Stimulated activated naive CD4-positive, alpha-beta T cell treated with Interleukin-2 at 50 U/mL for 16 hours (primary cell): ENCODE measurements at places on chromosomes 4 and X.

- no peak for DNase-seq
Observed at GRCh38 chr4:24780936-24781495, 14.4 kb upstream of the SOD3 start.

GRCh38 chrX:34653811-34654210 lies 3.3 kb downstream of the TMEM47 start:
- DNase-seq, result no peak

DNA sequence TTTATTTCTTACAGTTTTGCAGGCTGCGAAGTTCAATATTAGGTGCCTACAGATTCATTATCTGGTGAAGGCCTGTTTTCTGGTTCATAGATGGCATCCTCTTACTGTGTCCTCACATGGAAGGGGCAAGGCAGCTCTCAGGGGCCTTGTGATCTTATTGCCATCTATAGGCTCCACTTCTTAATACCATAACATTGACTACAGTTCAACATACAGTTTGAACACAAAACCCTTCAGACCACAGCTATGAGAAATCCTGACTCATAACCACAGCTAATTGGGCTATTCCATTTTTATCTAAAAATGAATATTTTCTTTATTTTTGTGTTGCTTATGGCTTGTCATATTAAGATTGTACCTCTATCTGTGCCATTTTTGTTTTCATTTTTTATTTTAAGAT lies 72.3 kb downstream of the STAG2 start:
- no peak for DNase-seq

DNA sequence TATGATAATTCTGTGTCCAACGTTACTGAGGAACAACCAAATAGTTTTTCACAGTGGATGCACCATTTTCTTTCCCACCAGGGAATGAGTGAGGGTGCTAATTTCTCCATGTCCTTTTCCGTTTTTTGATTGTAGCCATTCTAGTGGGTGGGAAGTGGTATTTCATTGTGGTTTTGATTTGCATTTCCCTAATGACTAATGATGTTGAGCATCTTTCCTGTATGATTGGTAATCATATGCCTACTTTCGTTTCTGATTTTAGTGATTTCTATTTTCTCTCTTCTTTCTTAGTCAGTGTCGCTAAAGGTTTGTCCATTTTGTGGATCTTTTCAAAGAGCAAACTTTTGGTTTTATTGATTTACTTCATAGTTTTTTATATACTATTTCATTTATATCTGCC lies 32.1 kb upstream of the TEX13D start:
- DNase-seq, result no peak

DNA sequence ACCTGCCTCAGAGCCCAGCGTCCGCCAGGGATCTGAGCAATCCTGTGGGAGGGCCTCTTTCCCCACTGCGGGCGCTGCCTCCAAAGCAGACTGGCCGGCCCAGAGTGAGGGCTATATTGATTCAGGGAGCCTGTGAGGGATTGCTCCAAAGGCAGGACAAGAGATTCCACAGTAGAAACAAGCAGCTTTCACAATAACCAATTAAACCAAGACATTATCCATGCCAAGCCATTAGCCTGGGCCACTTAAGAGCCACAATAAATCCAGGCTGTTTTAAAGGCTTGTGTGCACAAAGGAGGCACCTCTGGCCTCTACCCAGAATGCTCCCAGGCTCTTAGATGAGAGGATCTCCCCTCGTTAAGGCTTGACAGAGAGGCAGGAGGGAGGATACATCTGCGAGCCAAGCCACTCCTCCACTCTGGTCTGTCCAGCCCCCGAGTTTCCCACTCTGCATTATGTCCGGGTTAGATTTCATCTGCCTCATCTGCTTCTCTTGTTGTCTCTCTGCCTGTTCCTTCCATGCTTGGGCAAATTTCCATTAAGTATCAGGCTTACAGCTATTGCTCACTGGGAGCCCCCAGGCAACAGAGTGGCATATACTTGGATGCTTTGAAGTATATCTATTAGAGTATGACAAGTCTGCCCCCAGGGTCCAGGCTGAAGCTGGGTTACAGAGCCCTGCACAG lies 357.9 kb downstream of the UNC5C start:
- DNase-seq, result no peak

GRCh38 chr4:101415962-101416361 lies 68.6 kb upstream of the PPP3CA start:
- no peak for DNase-seq

GRCh38 chr4:2934077-2934812 lies 29.0 kb downstream of the NOP14 start:
- DNase-seq, result peak; percentile 64

DNA sequence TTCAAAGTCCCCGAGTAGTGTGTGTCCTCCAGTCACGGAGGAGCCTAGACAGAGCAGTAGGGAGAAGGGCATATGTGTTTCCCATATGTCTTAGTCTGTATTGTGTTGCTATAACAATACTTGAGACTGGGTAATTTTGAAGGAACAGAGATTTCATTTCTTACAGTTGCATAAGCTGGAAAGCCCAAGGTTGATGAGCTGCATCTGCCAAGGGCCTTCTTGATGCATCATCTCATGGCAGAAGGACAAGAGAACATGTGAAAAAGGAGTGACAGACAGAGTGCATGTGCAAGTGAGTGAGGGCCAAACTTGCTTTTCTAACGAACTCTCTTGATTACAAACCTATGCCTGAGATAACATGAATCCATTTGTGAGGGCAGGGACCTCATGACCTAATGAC lies 243.4 kb downstream of the ARHGAP10 start:
- DNase-seq, result no peak

GRCh38 chr4:147340111-147340510 lies 140.8 kb upstream of the EDNRA start:
- no peak for DNase-seq

DNA sequence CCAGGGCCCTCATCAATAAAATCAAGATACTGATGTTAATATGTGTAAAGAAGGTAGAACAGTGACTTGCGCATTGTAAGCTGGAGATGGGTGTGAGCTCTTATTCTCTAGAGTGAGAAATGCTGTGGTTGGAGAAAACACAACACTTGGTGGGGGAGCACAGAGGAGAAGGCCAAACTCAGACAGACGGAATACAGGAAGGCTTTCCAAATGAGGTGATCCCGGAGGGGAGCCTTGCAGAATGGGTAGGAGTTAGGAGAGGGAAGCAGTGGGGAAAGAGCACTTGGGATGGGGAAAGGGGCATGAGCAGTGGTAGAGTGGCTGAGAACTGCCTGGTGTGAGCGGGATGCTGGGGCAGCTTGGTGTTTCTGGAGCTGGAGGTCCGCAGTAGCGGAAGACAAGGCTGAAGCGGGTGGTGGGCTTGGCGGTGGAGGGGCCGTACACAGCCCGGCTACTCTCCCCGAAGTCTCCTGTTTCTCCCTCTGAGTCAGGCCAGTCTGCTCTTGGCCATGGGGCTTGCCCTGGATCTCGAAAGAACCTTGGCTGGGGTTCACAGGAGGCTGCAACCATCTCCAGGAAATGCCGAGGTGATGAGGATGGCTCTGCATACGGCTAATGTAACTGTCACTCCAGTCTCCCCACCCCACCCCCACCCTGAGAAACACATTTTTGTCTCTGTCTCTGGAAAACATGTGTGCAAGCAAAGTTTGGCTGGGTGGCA lies 11.3 kb upstream of the PLAC1 start:
- DNase-seq, result no peak

GRCh38 chrX:70411475-70411874 lies 11.6 kb upstream of the GDPD2 start:
- DNase-seq, result no peak

GRCh38 chr4:109298279-109299010 lies 4.0 kb downstream of the COL25A1 start:
- no peak for DNase-seq

DNA sequence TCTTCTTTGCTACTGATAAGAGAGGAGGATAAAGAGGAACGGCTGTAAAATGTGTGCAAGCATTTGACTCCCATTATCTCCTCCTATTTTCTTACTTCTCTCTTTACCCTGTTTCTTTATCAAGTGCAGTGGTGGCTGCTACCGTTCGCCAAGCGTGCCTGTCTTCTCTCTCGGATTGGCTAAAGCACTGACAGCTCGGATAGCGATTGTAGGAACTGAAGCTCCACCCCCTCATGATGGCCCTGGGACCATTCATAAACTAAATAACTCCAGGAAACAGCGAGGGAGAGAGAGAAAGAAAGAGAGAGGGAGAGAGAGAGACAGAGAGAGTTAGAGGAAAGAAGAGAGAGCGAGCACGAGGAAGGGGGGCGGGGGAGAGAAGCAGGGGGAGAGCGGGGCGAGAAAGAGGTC lies 305 bp upstream of the MAB21L2 start:
- DNase-seq, result no peak

DNA sequence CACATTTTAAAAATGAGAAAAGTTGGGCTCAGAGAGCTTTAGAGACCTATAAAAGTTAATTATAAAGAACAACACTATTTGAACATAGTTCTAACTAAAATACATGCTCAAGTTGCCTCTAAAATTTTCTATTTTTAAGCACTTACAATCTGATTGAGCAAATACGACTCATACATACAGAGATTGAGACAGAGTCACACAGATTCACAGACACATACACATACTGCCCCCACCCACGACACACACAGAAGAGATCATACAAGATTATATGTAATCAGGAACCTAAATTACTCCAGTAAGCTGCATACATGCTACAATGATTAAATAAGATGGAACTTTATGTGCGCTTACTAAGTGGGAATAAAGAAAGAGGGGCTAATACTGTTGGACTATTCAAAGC lies 2.7 kb upstream of the ASB5 start:
- no peak for DNase-seq

GRCh38 chr4:106585915-106586349 lies 217.4 kb upstream of the GIMD1 start:
- no peak for DNase-seq

- DNase-seq, result no peak
Observed at GRCh38 chrX:9320940-9321339, 143.9 kb upstream of the TBL1X start.

DNA sequence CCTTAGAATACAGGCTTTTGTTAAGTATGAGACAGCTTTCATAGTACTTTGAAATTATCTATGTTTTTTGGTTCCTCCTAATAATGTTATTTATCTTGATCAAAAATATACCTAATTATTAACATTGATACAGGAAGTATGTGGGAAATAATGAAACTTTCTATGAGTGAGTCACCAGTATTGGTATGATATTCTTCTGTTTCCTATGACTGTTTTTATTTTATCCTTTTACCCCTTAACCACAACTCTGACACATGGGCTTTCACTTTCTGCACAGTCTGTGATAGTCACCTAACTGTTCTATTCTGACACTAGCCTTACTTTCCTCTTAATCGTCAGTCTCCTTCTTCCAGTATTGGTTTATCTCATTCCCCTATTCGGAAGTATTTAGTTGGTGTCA lies 4.7 kb downstream of the THAP9 start:
- peak; percentile 43 for DNase-seq

DNA sequence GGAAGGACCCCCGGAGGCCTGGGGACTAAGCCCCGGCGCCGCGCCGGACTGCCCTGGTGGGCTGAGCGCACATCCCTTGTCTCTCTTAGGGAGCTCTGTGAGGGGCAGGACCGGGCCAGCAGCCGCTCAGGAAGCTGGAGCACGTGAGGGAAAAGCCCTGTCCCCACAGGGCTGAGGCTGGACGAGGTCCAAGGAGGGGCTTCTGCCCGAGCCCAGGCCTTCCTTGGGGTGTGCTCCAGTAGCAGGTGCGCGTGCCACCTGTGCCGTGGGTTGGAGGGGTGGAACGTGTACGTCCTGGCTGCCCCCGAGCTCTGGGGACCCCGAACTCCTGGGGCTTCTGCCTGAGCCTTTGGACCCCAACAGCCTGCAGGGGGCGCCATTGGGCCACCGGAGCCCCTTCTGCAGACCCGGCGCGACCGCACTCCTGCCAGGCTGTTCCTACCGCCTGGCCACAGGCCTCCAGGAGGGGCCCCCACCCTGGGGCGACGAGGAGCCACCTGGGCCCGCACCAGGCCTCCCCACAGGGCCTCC lies 27.2 kb downstream of the TACC3 start:
- DNase-seq, result peak; percentile 70

DNA sequence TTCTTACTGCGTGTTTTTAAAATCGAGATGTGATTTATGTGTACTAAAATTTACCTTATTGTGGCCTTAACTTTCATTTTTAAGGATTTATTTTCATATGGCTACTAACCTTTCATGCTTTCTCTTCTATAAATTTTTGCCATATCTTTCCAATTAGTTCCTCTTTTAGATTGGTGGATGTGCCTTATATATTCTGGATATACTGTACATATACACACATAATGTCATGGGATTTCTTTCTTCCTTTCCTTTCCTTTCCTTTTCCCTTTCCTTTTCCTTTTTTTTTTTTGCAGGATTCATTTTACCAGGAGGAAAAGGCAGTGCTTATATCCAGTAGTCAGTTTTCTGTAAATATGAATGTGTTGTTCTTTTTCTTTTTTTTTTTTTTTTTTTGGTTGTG lies 37.2 kb downstream of the FHIP1A start:
- DNase-seq, result no peak

DNA sequence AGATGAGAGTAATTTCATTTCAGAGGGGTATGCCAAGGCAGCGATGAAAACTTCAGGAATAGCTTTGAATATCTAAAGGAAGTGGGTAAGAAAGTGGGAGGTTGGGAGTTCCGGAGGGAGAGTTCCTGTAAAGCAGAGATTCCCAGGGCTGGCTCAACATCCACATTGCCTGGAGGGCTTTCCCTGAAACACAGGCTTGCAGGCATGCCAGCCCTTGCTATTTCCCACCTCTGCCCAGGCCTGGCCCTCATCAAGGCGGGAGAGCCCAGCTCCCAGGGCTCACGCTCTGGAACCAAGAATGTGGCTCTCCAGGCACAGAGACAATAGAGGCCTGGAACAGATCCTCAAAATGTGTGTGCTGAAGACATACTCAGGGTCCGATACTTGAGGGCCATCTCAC lies 43.8 kb upstream of the CLDN34 start:
- DNase-seq, result no peak

DNA sequence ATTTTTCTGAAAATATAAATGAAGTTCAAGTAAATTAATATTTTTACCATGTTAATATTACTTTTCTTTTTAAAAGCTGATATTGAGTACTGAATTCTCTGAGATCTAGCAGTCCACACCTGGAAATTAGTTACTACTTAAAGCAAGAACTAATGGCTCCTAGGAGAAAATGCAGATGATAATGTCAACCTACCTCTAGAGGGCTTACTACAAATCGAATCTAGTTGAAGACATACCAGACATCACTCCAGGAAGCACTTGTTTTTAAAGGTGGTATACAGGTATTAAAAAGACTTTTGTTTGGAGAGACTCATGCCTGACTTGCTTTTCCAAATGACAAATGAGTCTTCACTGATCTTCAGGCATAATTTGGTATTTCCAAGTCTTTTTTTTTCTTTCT lies 516.4 kb upstream of the BOD1L1 start:
- no peak for DNase-seq

DNA sequence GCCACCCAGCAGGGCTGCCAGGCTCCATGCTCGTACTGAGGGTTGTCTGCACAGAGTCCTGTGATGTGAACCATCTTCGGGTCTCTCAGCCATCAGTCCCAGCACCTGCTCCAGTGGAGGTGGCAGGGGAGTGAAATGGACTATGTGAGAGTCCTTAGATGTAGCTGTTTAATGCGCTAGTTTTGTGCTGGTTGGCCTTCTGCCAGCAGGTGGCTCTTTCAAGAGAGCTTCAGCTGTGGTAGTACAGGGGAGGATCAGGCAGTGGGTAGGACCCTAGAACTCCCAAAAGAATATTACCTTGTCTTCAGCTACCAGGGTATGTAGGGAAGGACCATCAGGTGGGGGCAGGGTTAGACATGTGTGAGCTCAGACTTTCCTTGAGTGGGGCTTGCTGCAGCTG lies 1066.0 kb downstream of the GLUD2 start:
- no peak for DNase-seq

GRCh38 chr4:181478656-181479055 lies 764.5 kb upstream of the TENM3 start:
- no peak for DNase-seq
